ENCODE measurements at places on chromosomes 4 and X.
A peak's percentile ranks its signal among the peaks of the same experiment; 100 is the strongest.

- no peak for DNase-seq
Observed at GRCh38 chrX:21194526-21194925, 179.7 kb upstream of the CNKSR2 start.

DNA sequence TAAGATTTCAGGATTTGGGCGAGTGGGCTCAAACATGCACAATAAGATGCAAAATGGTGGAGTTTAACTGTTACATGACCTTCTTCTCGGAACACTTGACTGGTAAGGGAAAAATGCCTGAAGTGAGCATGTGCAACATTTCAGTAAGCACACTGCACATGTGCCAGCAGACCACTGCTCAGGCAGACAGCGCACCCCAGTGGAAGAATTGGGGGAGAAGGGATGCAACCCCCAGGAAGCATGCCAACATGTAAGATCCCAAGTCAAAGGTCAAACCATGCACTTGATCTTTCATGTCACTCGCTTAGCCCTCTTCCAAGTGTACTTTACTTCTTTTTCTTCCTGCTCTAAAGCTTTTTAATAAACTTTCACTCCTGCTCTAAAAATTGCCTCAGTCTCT is 256.3 kb downstream of the CENPC start:
- peak; percentile 22 for DNase-seq

GRCh38 chr4:4455210-4455865 is 68.4 kb downstream of the NSG1 start:
- DNase-seq: no peak

DNA sequence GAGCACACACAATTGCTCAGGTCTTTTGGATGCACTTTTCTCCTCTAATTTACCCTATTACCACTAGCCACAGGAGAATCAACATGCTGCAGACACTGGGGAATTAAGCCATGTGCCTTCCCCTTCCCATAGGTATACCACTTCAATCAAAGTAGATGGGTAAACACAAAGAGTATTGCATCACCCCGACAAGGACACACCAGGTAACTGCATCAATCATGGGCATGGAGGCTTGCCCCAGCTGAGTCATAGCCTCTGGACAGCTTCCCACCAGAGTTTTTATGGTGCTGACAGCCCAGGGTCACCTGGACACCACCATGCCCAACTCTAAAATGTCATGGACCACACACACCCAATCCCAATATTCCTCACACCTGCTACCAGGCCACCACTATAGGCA is 197.2 kb upstream of the AR start:
- no peak for DNase-seq

GRCh38 chr4:80540349-80540748 is 204.8 kb downstream of the CFAP299 start:
- DNase-seq: no peak

Measured in activated naive CD4-positive, alpha-beta T cell treated with anti-CD3 and anti-CD28 coated beads, Interleukin-2, amount 50 U/mL, for 72 hours (primary cell).